Activated CD8-positive, alpha-beta memory T cell treated with anti-CD3 and anti-CD28 coated beads for 48 hours (primary cell): ENCODE measurements at places on chromosomes 11 and 22.

GRCh38 chr11:111604392-111605009, 2.3 kb downstream of the SIK2 start:
- no peak for DNase-seq

DNA sequence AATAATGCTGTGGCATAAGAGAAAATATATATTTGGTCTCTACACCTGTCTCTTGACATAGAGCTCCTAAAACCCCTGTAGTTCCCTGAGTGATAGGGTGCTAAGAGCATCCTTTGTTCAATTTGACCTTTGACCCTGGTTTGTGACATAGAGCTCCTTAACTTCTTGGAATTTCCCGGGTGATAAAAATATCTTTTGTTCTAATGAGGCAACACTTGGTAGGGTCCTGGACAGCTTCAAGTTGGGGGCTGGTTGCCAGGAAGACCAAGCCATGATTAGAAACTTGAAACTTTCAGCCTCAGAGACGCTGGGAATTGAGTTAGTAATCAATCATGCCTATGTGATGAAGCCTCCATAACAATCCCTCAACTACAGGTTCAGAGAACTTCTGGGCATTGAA, 105.4 kb downstream of the CASP12 start:
- DNase-seq: no peak

GRCh38 chr22:23079814-23080521, 9.6 kb downstream of the GNAZ start:
- DNase-seq: no peak

DNA sequence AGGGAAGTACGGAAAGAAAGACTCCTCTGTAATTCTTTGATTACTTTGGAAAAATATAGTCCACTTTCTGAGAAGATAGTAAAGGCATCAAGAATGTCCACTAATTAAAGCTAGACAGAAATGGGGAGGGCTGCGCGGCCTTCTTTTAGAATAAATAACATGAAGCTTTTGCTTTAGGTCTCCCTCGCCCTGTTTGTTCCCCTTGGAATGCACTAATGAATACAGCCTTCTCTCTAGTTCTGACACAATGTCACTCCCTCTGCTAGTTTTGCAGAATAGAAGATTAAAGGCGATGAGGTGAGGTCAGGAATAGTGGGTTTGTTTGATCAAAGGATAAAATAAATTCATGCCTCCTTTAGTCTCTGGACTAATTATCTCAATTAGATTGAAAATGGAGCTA, 543.9 kb downstream of the OPCML start:
- no peak for DNase-seq

DNA sequence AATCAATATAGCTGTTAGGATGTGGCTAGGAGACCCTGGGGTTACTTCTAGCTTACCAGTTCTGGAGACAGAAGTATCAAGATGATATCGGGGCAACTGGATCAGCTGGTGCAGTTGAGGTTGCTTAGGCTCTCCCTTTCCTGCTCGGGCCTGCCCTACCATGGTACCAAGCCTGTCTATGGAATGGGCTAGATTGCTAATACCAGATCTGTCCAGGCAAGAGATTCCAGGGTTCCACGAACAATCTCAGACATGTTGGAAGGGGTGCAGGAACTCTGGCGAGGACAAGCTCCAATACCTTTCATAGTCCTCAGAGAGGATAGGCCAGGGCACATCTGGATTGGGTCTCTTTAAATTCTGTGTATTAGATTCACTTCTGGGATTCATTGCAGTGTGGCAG, 53.8 kb downstream of the ADM start:
- no peak for DNase-seq

GRCh38 chr22:27911330-27911729, 7.7 kb downstream of the PITPNB start:
- no peak for DNase-seq

GRCh38 chr11:27694992-27695391, 5.3 kb downstream of the BDNF start:
- no peak for DNase-seq

- no peak for DNase-seq
These were observed 14.6 kb downstream of the MMP13 start for GRCh38 chr11:102940714-102941588.

DNA sequence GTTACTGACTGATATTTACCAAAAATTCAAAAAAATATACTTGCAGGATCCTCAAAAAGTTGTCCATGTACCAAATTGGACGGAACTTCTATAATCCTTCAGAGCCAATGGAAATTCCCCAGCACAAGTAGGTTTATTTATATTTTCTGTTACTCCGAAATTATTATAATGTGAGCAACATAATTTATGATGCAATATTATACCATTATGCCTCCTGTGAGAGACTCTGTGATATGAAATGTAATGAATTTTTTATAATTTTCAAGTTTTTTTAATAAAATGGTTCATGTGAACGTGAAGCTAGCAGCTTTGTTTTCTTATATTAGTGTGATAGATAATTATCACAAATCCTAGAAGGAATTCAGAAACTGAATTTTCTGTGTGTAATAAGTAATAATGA, 18.2 kb downstream of the PIWIL4 start:
- no peak for DNase-seq

DNA sequence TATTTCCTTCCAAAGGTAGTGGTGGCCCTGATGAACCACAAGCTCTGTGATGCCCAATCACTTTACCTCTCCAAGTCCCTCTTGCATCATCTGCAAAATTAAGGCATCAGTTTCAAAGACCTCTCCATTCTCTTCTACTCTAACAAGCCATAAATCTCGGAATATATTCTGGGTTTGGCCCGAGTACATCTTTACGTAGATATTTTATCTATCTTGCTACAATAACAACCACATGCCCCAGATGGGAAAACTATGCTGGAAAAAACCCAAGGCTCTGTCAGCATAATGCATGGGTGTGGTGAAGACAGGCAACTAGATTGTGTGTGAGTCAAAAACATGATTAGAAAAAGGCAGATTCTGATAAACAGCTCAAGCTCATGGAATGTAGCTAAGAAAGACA, 228.2 kb upstream of the BLID start:
- no peak for DNase-seq

- no peak for DNase-seq
These were observed 13.9 kb downstream of the CRTAM start for GRCh38 chr11:122852074-122852795.

- DNase-seq: no peak
These were observed 139.3 kb downstream of the CEP164 start for GRCh38 chr11:117466966-117467365.

DNA sequence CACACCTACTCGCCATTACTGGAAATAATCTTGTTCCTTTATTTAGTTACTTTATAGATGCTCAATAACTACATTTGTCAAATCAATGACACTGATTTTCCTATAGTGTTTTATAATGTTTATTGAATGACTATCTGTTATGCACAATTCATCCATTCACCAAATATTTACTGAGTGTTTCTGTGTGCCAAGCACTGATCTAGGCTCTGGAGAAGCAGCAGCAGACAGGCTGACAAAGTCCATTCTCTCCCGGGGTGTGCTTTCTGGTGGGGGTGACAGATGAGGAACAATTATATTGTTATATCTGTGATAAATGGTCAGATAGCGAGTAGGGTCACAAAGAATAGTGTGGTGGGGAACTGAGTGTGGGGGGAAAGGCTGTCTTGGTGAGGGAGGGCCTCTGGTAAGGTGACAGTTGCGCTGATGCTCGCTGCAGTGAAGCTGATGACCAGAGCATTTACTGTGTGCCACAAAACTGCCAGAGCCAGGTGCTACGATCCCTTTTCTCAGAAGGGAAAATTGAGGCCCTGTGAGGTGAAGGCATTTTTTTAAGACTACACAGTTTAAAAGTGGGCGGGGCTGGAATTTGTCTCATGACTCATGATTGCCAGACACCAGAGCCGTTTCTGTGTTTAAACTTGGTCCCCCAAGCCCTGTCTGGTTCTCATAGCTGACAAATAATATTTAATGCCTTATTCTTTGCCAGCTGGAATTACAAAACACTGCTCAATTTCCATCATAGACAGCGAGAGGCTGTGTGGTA, 10.2 kb downstream of the PACS1 start:
- no peak for DNase-seq

DNA sequence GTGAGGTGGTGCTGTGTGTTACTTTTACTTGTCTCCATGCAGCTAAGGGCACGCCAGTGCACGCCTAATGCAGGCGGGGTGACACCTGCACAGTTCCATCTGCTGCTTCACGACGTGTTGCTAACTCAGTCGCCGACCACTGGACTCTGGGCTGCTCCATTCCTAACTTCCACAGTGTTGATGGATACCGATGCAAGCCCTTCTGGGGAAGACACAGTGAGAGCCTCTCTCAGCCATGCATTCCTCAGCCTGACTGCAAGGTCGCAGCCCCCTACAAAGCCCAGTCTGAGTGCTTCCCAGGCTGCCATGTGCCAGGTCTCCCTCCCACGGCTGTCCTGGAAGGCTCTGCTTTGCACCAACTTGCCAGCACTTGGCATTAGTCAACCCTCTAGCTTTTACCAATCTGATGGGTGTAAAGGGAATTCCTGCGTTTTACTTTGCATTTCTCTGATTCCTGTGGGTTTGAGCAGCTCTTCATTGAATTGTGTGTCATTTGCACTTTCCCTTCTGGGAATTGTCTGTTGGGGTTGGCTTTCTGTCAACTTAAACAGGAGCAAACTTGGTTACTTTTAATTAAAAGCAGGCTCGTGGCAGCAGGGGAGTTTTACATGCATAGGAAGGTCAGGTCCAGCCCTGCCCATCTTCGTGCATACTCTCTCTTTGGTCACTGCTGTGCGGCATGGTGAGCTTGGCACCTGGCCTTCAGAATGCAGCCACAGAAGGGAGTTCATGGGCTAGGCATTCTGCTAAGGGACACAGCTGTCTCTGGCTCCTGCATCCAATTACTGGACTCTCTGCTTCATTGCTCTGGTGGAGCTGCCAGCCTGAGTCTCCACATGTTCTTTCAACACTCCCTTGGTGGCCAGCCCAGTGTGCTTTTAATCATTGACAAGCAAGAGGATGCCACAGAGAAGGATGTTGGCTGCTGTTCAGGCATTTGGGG, 34.6 kb upstream of the SHANK2 start:
- no peak for DNase-seq

DNA sequence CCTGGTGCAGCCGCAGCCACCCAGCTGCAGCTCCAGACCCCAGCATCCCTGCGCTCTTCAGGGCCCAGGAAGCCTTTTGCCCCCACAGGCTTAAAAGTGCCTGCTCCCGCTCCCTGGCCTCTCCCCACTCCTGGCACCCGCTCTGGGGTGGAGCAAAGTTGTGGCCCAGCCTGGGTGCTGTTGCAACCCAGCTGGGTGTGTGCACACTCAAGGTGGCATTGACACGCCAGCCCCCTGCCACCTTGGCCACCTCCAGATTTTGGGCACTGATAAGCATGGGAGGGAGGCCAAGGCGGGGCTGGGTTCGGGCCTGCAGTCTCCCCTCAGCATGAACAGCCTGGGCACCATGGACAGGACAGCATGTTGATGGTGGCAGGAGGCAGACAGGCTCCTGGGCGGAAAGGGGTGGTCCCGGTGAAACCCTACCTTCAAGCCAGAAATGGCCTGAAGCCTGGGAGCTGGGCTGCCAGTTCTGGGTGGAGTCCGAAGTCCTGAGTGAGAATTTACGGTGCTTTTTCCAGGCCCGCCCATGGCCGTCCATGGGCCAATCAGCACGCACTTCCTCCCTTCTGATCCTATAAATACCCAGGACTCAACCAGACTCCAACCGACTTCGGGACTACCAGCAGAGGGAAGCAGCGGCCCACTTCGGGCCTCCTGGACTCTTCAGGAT, 23.6 kb upstream of the RNASEH2C start:
- no peak for DNase-seq
